ENCODE measurements at places on chromosomes 2 and 18.

GRCh38 chr2:83282043-83282795 lies 1176.9 kb downstream of the SUCLG1 start:
- no peak for DNase-seq

DNA sequence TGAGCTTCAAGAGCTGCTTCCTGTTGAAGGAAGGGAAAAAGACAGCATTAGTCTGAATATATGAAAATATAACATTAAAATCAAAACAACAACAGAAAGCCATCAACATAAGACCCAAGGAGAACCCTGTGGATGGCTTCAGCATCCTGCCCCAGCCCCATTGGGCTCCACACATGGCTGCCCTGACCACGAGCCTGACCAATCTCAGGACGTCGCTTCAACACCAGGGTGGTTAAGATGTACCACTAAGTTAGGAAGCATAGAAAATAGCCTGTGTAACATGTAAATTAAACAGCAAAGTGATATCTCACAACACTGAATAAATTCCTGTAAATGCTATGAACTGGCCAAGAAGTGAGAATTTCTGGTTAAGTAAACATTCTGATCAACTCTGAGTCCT lies 77.2 kb upstream of the CD226 start:
- no peak for DNase-seq

- no peak for DNase-seq
Observed at GRCh38 chr2:224561234-224562005, 23.7 kb downstream of the CUL3 start.

GRCh38 chr18:35775887-35776286 lies 194.3 kb downstream of the GALNT1 start:
- DNase-seq: no peak

DNA sequence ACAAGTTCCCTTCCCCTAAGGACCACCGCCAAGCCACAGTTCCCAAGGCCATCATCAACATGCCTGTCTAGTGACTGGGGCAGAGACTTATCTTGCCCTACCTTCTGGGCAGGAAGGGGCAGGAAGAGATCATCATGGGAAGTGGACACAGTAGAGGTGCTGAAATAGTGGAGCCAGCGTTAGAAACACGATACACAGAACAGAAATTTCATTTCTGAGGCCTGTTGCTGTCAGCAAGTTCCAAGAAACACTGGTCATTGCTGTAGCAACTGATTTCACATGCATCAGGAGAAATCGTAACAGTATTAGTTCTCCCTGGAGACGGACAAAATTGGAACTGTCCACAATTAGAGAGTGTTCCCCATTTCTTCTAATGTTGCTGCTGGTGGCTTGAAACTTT lies 83.0 kb downstream of the COLEC12 start:
- no peak for DNase-seq

- no peak for DNase-seq
Observed at GRCh38 chr2:215748446-215748845, 264.9 kb downstream of the MREG start.

DNA sequence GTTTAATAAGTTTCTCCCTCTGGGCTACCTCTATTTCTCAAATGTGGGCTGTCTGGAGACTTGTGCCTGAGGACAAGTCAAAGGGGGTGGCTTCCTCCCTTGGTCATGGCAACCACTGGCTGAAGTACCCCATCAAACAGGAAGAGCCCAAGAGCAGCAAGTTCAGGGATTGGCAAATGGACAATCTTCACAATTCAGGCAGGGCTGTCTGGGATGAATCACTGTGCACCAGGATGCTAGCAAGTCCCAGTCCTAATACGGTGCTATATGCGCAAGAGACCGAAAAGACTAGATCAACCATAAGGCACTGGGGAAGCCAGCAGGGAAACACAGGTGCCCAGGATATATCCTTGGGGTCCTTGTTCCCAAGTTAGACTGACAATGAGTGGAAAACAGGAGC lies 75.5 kb downstream of the ANTXR1 start:
- DNase-seq: no peak

- peak; percentile 95 for DNase-seq
Observed at GRCh38 chr18:58541789-58542425, 87.0 kb downstream of the ALPK2 start.

GRCh38 chr2:237129625-237130263 lies 44.1 kb downstream of the COPS8 start:
- no peak for DNase-seq

DNA sequence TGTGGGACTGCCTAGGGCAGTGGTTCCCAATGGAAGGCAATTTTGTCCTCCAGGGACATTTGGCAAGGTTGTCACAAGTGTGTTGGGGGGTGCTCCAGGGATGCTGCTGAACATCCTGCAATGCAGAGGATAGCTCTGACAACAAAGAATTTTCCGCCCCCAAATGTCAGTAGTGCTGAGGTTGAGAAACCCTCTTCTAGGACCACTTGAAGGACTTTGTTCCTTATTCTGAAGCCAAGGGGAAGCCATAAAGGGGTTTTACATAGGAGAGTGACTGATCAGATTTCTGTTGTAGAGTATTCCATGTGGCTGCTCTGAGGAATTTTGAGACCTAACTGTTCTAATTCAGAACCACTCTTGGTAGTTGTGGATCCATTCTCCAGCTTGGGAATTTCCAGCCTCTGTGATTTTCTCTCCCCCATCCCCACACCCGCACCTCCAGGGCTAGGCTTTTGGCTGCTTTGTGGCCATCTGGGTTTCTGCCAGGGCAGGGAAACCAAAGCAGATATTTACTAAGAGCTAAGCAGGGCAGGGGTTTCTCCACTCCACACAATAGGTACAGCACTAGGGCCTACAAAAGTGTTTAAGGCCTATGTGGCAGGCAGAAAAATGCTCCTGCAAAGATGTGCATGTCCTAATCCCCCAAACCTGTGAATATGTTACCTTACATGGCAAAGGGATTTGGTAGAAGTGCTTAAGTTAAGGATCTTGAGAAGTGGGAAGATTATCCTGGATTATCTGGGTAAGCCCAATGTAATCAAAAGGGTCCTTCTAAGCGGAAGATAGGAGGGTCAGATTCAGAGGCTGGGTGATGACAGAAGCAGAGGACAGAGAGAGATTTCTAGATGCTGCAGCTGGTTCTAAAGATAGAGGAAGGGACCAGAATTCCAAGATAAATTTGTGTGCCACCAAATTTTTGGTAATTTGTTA lies 135.4 kb downstream of the TMEM17 start:
- no peak for DNase-seq

- no peak for DNase-seq
Observed at GRCh38 chr2:112727276-112728028, 6.6 kb downstream of the NT5DC4 start.

DNA sequence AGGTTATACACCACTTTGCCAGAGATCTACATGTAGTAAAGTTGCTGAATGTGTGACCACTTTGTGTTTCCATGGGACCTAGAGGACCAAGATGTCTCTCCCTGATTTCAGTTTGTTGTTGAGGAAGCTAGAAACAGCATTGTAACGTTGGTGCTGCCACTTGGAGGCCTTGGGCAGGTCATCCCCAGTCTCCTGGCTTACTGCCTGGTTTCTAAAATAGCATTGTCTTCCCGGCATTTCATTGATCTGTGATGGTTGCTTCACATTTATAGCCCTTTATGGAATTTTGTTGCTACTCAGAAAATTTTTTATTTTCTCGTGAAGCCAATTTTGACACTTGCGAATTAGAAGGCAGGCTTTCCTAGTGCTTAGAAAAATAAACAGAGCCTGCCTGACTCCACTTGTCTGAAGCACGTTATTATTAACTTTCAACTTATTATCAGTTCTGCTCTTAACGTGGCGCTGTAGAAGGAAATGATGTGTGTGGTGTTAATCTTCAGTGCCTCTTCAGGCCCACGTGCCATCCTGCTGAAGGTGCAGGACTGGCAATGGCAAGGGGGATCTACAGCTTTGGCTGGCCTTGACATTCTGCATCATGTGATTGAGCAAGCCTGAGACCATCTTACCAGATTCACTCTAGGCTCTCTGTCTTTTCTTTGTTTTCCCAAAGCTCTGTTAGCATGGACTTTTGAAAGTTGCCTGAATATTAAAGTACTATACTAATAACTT lies 59.9 kb downstream of the INPP4A start:
- DNase-seq: no peak

DNA sequence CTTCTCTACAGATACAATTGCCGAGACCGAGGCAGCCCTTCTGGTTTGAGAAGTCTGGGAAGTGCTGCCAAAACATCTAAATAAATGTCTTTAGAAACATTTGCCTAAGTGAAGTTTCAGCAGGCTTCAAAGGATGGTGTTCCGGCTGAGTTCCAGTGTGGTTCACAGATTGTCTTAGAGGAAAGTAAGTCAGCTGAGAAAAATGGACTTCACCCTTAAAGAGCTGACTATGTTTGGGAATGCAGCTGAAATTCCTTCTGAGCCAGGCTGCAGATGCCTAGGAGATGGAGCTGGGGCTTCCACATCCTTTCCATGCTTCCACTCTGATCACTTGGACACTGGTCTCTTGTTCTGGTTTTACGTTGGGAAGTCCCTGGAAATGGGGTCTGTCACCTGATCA lies 83.6 kb downstream of the FHOD3 start:
- DNase-seq: no peak

GRCh38 chr2:16103614-16104314 lies 163.4 kb downstream of the MYCN start:
- DNase-seq: no peak

DNA sequence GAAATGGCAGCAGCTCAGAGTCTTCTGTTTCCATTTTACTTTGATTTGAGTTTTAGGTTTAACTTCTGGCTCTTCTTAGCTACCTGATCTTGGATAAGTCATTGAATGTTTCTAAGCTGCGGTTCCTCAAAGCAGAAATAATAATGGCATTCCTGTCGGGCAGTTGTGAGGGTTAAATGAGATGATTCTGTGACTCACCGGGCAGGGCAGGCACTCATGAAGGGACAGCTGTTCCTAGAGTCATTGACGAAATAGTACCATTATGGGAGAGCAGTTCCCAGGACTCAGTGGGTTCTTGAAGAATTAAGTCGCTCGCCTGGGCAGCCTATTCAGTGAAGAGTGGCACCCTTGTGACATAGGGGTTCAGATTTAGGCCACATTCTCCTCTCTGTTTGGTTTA lies 10.3 kb downstream of the TRIB2 start:
- no peak for DNase-seq

DNA sequence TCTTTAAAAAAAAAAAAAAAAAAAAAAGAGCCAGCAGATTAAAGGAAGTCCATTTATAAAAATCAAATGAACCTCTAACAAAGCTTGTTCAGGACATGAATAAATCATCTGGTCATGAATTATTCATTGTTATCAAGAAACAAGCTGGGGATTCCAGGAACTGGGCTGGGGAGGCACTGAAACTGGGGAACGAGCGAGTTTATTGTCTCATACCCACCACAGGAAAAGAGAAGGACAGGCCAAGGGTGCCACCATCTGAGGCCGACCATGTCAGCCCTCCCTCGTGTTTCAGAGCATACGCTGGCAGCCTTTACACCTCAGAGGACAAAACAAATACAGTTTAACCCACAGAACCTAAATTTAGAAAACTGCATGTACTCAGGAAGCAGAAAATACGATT lies 164.2 kb downstream of the VWC2L start:
- DNase-seq: no peak

GRCh38 chr18:58862356-58862755 lies 2.3 kb upstream of the ZNF532 start:
- no peak for DNase-seq

GRCh38 chr2:210586381-210586780 lies 30.0 kb downstream of the CPS1 start:
- DNase-seq: no peak

- DNase-seq: no peak
Observed at GRCh38 chr2:63667132-63667700, 78.5 kb downstream of the MDH1 start.

- no peak for DNase-seq
Observed at GRCh38 chr2:146927080-146927711, 917.6 kb upstream of the ACVR2A start.

DNA sequence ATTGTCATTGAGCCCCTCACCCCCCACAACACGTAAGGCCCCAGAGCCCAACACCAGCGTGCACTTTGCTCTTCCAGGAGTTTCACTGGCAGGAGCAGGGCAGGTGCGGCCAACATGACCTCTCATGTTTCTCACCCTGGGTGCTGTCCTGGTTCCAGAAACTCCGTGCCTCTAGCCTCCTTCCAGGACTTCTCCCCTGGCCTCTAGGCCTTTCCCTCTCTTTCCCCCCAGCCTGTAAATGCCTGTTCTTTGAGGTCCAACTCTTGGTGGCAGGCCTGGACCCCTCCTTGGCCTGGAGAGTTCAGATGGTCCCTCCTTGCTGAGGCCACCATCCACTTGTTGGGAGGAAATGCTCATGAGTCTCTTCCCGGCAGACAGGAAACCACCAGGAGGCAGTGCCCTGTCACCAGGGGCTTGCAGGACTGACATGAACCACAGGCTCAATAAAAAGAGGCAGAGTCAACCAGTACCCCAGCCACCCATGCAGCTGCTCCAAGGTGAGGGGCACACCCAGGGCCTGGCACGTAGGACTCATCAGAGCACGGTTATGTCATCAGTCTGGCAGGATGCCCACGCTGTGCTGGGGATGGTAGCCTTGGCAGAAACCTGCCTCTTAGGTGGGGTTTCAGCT lies 1.5 kb downstream of the MALL start:
- DNase-seq: no peak

DNA sequence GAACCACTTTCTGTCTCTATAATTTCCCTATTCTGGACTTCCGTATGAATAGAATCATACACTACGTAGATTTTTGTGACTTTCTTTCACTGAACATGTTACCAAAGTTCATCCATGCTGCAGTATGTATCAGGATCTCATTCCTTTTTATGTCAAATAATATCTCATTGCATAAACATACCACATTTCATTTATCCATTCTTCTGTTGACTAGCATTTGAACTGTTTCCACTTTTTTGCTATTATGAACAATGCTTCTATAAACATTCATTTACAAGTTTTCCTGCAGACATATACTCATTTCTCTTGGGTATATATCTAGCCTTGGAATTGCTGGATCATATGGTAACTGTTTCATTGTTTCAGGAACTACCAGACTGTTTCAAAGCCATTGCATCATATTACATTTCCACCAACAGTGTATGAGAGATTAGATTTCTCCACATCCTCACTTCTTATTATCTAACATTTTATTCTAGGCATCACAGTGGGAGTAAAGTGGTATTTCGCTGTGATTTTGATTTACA lies 186.2 kb downstream of the DYM start:
- no peak for DNase-seq

- DNase-seq: no peak
Observed at GRCh38 chr18:79329786-79330185, 65.9 kb upstream of the NFATC1 start.

- no peak for DNase-seq
Observed at GRCh38 chr18:23203891-23204432, 68.7 kb downstream of the CABLES1 start.

DNA sequence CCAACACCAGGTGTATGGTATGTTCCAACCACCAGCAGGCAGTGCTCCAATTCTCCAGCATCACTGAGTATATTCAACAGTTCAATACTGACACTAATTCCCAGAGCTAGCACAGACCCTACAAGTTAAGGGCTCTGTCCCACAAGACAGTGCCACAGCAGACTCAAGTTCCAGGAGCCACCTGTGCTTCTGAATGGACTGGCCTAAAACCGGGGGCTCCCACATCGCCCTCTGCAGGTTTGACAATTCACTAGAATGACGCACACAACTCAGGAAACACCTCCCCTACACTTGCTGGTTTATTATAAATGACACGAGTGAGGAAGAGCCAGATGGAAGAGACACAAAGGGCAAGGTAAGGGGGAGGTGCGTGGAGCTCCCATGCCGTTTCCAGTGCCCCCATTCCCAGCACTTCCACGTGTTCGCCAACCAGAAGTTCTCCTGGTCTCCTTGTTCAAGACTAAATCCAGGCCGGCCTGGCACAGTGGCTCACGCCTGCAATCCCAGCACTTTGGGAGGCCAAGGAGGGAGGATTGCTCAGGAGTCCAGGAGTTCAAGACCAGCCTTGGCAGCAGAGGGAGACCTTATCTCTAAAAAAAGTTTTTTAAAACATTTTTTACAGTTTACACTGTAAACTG lies 12.2 kb upstream of the ATP6V1B1 start:
- no peak for DNase-seq

Data from AG04450 (cell line).